ENCODE measurements at places on chromosomes 12 and 14.

DNA sequence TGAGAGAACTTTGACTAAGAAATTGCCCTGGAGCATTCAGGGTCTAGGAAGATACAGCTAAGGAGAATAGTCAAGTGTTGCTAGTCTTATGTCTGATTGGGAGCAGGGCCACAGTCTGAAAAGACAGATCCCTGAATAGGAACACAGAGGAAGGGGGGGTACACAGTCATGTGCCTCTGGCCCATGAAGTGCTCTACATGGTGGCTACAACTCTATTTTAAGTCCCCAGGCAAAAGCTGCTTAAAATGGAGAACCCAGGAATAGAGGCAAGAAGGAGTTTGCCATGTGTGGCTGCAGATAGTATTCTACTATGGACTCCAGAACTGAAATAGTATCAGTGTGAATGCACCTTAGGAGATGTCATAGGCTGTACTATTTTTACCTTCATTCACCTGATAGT lies 118.0 kb upstream of the NPAS3 start:
- no peak for DNase-seq

DNA sequence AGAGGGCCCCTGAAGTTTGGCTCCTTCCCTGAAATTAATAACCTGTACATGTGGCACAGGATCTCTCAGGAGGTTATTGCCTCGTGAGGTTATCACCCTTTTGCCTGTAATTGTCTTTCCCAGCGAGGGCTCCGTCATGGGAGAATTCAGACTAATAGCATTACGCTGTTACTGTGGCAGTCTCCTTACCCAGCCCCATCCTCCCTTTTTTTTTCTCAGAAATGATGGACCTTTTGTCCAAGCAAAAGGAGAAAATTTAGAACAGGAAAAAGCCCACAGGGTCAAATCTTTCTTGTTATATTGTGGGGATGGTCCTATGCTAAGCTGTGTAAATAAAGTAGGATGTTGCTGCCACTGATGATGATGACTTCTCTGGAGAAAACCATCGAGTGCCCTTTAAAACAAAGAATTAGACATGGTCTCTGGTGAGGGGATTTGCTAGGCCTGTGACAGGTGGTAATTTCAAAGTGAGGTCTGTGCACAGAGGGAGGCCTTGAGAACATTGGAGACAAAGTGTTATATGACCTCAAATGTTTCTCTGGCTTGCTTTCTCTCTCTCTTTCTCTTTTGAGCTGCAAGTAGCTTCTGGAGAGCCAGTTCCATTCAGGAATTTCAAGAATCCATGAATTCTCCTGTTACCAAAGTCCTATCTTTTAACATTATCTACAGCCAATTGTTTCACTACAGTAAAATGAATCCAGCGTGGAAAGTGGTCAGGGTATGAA lies 357.2 kb downstream of the BMP4 start:
- DNase-seq = no peak

DNA sequence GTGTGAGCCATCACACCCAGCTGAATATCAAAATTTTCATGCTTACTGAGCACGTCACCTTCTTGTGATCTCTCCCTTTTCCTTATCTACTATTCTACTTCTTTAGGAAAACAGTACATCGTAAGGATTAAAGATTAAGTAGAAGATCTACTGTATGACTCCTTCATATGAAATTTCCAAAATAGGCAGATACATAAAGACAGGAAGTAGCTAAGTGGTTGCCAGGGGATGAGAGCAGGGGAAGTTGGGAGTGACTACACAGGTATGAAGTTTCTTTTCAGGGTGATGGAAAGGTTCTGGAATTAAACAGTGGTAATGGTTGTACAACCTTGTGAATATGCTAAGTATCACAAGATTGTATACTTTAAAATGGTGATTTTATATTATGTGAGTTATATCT lies 36.5 kb upstream of the CERS5 start:
- no peak for DNase-seq

- DNase-seq = no peak
Measured at GRCh38 chr14:101823511-101824120, 62.1 kb downstream of the PPP2R5C start.

GRCh38 chr14:102508410-102508773 lies 1.2 kb downstream of the ANKRD9 start:
- DNase-seq = no peak

- peak; percentile 51 for DNase-seq
Measured at GRCh38 chr12:71216725-71217579, 59.2 kb upstream of the TSPAN8 start.

GRCh38 chr12:81128930-81129554 lies 51.2 kb downstream of the ACSS3 start:
- peak; percentile 72 for DNase-seq

DNA sequence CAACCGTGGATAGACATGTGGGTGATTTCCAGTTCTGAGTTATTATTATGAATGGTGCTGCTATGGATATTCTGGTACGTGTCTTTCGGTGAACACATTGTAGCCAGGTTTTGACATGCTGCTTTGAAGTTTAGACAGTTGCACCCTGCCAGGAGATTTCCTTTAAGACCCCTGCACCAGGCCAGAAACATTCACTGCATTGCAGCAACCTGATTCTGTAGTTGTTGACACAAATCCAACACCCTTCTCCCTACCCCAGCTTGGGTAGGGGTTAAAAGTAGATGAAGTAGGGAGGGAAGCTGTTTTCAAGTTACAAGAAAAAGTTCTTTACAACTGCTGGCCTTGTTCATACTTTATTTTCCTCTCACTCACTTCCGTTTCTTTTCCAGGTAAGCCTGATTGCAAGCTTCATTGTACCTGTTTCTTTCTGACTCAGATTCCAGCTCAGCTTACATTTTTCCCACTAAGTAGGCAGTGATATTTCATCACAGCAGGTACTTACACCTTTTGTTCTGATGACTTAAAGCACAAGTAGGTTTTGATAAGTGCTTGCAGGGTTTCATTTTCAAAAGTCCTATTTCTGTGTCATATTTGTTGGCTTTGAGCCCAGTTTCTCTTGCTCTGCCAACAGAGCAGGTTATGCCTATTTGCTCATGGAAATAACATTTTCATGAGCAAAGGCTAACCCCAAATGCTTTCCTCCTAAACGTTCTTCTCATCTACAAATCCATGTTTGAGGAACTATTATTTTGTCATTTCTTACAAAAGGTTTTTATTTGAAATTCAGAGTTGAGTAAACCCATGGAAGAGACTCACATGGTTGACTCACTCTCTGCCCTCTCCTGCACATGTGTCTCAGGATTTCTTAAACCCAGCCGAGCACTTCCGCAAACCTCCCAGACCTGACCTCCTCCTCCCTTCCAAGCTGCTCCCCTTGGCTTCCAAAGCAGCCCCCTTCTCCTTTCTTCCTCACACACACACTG lies 12.1 kb upstream of the LTA4H start:
- DNase-seq = peak; percentile 69

DNA sequence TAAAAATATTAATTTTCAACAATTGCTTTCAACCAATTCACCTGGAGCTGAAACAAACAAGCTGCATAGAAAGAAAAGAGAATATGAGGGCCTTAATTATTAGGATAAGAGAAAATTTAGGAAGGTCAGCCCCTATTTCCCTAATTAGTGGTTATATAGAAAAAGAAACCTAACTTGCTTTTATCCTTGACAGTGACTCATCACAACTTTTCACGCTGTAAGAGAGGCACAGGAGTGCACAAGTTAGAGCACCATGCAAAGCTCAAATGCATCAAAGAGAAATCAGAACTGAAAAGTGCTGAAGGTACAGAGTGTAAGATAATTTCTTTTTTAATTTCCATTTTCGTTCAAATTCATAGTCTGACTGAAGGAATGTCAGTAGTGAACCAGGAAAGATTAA lies 4.7 kb downstream of the CLEC4D start:
- no peak for DNase-seq

DNA sequence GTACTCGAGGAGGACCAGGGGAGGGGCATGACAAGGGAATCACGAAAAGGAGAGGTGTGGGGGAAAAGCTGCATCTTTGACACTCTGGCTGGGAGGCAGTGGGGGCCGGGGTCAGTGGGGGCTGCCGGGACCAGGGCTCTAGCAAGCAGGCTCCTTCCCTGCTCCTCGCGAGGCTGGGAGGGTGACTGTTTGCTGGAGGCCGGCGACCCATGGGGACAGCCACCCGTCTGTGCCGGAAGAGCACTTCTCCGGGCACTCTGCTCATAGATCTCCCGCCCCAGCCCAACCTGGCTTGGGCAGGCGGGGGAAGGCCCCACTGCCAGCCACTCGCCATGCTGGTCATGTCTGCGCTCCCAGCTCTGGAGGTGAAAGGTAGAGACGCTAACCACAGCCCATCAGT lies 130.7 kb downstream of the RBM19 start:
- no peak for DNase-seq

DNA sequence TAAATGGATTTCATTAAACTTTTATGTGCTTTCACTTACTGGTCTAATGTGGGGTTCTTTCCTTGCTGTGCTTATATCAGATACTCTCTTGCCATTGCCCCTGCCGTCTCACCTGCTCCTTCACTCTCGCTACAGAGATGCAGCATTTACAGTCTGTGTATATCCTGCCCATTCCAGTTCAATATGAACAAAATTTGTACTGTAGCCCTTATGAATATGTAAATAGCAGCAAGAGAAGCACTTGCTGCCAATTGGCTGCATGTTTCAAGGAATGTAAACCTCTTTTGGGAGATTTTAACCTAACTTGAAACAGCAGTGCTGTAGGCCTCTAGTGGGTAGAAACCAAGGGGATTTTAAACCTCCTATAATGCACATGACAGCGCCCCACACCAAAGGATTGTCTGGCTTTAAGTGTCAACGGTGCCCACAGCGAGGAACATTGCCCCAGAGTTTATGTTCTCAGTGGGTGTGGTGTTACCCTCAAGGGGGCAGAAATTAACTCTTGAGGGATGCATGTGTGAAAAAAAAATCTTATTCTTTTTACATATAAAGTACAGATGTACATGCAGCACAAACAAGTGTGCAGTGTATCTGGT lies 19.1 kb downstream of the PCNX1 start:
- DNase-seq = no peak

DNA sequence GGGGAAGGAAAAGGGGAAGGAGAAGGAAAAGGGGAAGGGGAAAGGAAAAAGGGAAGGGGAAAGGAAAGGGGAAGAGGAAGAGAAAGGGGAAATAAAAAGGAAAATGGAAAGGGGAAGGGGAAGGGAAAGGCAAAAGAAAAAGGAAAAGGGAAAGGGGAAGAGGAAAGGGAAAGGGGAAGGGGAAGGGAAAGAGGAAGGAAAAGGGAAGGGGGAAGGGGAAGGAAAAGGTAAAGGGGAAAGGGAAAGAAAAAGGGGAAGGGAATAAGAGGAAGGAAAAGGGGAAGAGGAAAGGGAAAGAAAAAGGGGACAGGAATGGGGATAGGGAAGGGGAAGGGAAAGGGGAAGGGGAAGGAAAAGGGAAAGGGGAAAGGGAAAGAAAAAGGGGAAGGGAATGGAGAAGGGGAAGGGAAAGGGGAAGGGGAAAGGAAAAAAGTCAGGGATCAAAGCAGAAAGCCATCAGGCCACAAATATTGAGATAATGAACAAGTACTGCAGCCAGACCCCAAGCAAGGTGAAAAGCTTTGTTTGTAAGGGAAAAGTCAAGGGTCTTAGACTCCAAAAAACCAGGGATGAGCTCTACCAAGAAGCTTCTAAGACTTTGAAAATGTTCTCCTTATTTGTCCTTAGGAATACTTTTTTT lies 20.0 kb downstream of the DICER1 start:
- no peak for DNase-seq

DNA sequence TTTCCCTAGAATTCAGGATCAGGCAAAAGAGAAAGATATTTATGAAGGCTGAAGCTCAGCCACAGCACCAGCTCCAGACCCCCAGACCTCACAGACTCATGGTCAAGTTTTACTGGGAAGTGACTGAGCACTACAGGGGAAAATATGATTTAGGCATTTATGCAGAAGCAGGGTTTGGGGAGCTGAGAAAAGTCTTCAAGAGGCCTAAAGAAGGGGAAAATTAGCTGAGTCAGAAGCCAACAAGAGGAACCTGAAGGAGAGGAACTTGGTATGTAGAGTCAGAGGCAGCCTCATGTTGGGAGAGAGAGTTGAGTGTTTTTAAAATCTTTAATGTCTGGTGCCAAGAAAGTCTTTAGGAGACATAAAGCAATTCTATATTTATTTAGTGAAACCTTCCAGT lies 63.0 kb downstream of the FOS start:
- DNase-seq = no peak

DNA sequence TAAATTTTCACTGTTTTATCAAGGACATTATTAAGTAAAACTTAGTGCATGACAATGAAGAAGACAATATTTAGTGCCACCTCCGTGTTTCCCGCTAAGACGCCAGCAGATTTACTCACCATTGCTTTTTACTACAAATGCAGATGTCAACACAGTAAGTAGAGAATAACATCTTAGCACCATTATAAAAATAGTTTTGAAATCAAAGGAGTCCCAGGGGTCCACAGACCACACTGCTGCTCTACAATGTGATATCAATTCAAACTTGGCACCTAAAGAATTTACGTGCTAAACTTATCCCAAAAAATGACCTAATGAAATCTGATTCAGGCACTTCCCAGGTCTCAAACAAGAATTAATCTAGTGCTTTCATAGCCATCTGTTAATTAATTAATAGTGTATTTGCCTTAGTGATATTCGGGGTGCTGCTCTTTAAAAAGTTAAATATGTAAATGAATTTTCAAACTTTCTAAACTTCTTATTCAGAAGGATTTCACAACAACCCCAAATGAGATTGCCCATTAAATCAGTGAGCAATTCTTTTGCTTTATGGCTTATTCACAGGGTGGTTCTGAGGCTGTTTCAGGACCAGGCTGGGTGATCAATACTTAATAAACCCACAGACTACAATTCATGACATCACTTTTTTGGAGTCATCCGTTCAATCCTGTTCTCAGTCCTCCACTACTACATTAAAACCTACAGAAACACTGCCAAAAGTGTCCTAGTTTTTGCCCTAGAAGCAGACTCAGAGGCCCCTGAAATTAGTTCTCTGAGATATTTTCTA lies 161.3 kb upstream of the LMNTD1 start:
- no peak for DNase-seq
